CD4-positive, CD25-positive, alpha-beta regulatory T cell (primary cell): ENCODE measurements at places on chromosomes 3 and 15. TPM values are rescaled to one million over a fixed set of nuclear protein-coding genes. Genes with fewer than 3 reads are reported as not detected.

FRMD4B gene
- polyA plus RNA-seq: 13.7 TPM

TMC3 gene
- 0.05 TPM for polyA plus RNA-seq

POLR2M gene
- 63.3 TPM for polyA plus RNA-seq

FETUB gene
- polyA plus RNA-seq: not detected

SI gene
- not detected for polyA plus RNA-seq

PCCB gene
- polyA plus RNA-seq: 21.6 TPM

IQCH gene
- not detected for polyA plus RNA-seq

CCR9 gene
- 11.4 TPM for polyA plus RNA-seq

NR2E3 gene
- polyA plus RNA-seq: not detected

ATP10A gene
- polyA plus RNA-seq: 2.8 TPM

OR4F6 gene
- polyA plus RNA-seq: not detected

MNS1 gene
- polyA plus RNA-seq: not detected

CD276 gene
- polyA plus RNA-seq: not detected

CFAP91 gene
- polyA plus RNA-seq: not detected

HOMER2 gene
- 2.6 TPM for polyA plus RNA-seq

STOML1 gene
- 10.8 TPM for polyA plus RNA-seq

NR1I2 gene
- polyA plus RNA-seq: 0.06 TPM

TEX9 gene
- polyA plus RNA-seq: 0.87 TPM

THAP10 gene
- not detected for polyA plus RNA-seq

TTLL13 gene
- 0.13 TPM for polyA plus RNA-seq

FAM107A gene
- not detected for polyA plus RNA-seq

OXTR gene
- polyA plus RNA-seq: not detected

ADAMTS17 gene
- 0.31 TPM for polyA plus RNA-seq

PPM1L gene
- 0.56 TPM for polyA plus RNA-seq

ITGA11 gene
- polyA plus RNA-seq: 0.05 TPM

SPINK8 gene
- not detected for polyA plus RNA-seq

TMEM43 gene
- polyA plus RNA-seq: 74.3 TPM

GALNT15 gene
- not detected for polyA plus RNA-seq

LTK gene
- polyA plus RNA-seq: 0.40 TPM

SAMMSON gene
- polyA plus RNA-seq: not detected

TM4SF18 gene
- not detected for polyA plus RNA-seq

ENTPD3 gene
- not detected for polyA plus RNA-seq

IL17RD gene
- polyA plus RNA-seq: not detected

ATRIP gene
- 14.7 TPM for polyA plus RNA-seq

CLSTN2 gene
- polyA plus RNA-seq: not detected

CPEB1 gene
- 0.68 TPM for polyA plus RNA-seq

GRK7 gene
- polyA plus RNA-seq: not detected

CYP1A2 gene
- not detected for polyA plus RNA-seq

CLDN18 gene
- polyA plus RNA-seq: not detected

PRSS50 gene
- polyA plus RNA-seq: not detected

LRRIQ4 gene
- polyA plus RNA-seq: not detected
